RPMI7951 (cell line): ENCODE measurements at places on chromosomes 1 and 21.

DNA sequence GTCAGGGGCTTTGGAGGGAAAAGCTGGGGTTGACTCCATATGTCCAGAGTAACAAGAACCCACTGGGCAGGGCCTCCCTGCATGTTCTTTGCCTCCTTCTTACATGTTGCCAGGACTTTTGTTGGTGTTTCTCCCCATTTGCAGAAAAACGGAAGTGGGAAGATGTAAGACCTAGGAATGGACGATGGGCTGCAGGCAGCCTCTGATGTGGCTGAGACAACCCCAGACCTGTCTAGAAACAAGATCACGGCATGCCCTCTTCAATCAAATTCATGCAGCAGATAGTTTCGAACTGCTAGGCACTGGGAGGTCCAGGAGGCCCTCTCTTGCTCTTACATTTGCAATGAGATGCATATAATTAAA is 3.4 kb downstream of the FAM43B start:
- no peak for DNase-seq

DNA sequence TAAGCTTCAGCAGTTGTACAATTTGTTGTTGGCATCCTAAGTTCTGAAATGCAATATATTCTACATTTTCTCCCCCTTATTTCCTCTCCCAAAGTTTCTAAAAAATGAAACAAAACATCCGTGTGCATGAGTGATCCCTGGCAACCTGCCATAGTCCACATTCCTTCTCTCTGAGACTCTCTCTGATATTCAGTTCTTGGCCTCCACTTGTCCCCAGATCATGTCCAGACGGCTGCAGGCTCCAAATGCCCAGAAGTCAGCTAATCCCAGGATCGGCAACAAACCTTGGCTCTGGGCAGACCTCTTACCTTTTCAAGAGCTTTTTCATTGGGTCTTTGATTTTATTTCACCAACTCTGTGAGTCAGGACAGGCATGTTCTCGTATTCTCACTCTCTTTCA is 187.8 kb downstream of the ETS2 start:
- DNase-seq, result peak; percentile 88

GRCh38 chr21:14121719-14122118 is 89.0 kb downstream of the LIPI start:
- DNase-seq, result no peak

GRCh38 chr1:172398193-172398592 is 22.3 kb upstream of the C1orf105 start:
- DNase-seq, result no peak

GRCh38 chr1:100539836-100540536 is 2.0 kb downstream of the GPR88 start:
- peak; percentile 25 for DNase-seq

GRCh38 chr1:54808443-54809207 is 7.5 kb upstream of the TTC22 start:
- DNase-seq, result no peak

- DNase-seq, result no peak
These were observed 58.0 kb upstream of the DMRTA2 start for GRCh38 chr1:50481142-50481736.

GRCh38 chr1:152061952-152062351 is 25.1 kb upstream of the S100A11 start:
- DNase-seq, result peak; percentile 32

- DNase-seq, result no peak
These were observed 40.7 kb downstream of the ARHGEF11 start for GRCh38 chr1:157004806-157005205.

DNA sequence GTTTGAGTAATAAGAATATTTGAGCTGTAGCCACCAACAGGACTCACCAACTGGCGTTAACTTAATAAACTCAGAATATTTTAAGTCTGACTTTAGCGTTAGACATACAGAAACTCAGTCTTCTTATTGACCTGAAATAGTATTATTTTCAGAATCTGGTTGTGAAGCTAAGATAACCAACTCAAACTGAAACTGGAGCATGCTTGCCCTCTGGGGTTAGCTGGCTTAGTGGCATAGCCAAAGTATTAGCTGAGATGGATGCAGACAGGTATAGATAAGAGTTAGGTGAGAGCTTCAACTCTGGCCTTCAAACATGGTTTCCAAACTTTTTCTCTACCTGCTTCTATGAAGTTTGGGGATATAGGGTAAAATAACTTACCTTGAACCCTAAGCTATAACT is 40.5 kb downstream of the AMY1C start:
- no peak for DNase-seq

DNA sequence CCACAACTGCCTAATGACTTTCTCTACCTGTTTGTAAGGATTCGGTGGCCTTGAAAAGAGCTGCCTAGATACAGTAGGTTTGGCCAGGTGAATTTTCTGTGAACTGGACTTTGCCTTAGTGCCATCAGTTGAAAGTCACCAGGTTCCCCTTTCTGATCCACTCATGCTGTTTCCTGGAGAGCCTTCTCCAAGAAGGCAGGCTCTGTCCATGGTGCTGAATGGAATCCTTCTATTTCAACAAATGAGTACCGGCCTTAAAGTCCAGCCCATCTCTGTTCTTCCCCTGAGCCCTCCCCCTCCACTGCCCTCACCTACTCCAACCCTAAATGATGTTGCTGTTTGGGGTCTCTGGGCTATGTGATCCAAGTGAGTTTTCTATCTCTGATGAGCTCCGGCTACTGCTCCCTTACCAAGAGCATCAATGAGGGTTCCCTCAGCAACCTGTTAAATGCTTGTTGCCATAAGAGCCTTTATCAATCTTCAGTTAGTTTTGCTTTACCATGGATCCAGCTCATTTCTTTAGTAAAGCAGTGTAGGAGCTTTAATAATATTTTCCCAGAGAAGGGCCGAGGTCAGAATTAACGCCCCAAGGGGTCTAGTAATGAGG is 500.4 kb downstream of the PTPRU start:
- peak; percentile 68 for DNase-seq
